ENCODE measurements at places on chromosomes 16 and 17.

DNA sequence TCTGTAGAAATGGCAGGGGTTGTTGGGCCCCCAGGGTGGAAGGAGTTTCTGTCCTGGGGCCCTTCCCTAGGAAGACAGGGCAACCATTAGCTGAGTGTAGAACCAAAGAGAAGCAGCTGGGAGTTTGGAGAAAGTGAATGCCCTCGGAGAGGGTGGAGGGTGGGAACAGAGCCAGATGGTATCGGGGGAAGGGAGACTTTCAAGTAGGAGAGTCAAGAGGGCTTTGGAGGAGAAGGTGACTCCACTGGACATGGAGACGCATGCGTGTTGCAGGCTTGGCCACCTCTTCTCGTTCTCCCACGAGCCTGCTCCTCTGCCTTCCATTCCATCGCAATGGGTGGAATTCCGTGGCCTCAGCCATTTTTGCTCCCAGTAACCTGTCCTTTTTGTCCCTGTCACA, 19.4 kb downstream of the SLC47A1 start:
- no peak for DNase-seq

DNA sequence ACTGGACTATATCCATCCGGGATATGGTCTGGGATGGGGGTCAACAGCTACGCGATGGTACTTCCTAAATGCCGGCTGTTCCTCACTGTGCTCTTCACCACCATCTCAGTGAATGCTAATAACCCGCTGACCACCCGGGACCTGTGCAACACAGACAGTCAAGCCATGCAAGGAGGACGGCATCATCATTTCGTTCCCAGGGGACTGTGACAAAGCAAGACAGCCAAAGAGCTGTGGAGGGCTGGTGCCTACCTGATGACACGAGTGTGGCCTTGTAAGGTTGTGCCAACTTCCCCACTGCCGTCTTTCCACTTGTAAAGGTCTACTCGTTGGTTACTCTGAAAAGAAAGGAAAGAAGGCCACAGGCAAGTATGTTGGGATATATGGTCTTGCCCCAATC, 33.7 kb downstream of the WDR59 start:
- DNase-seq, result no peak

DNA sequence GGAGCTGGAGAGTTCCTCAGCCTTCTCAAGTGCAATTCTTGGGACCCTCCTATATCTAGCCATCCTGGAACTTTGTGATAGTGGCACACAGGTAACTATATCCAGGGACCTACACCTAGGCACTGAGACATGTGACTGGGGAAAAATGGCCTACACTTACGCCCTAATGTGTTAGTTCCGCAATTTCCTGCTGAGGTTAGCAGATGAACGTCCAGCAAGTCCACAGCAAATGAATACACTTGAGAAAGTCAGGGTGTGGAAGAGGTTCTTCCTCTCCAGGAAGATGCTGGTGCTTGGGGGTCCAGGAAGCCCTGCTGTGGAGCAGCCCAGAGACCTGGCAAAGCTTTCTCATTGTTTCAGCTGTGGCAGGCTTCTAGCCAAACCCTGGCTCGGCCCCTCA, 20.8 kb downstream of the PIK3R5 start:
- DNase-seq, result no peak

GRCh38 chr17:76753061-76753961, 15.4 kb downstream of the MFSD11 start:
- no peak for DNase-seq

- DNase-seq, result no peak
These were observed 7.8 kb upstream of the RNPS1 start for GRCh38 chr16:2275476-2276367.

DNA sequence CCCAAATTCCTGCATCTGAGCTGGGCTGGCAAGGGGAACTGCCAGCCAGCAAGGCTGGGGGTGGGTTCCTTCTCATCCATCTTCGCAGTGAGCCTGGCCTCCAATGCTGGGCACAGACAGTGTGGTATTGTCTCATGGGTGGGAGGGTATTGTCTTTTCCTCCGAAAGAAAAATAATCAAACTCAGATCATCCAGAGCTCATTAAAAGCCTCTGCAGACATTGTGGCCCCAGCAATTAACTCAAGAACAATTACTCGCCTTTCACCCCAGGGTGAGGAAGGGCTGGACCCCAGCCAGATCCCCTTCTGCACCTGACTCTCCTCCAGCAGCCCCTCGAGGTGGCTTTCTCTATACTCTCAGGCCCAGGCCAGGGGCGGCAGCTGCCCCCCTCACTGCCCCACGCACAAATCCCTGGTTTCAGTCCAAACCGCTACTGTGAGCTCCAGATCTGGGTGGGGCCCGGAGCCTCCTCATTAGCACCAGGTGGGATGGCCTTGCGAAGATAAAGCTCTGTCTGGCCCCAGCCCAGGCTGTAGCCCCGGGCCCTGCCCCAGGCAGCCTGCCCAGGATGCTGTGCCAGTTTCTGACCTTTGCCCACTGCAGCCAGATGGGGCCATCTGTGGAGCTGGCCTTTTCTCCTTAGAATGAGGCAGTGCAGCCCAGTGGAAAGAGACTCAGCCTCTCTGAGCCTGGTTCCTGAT, 2.3 kb upstream of the KRT15 start:
- no peak for DNase-seq

GRCh38 chr17:3989041-3989886, 25.0 kb upstream of the ATP2A3 start:
- no peak for DNase-seq

DNA sequence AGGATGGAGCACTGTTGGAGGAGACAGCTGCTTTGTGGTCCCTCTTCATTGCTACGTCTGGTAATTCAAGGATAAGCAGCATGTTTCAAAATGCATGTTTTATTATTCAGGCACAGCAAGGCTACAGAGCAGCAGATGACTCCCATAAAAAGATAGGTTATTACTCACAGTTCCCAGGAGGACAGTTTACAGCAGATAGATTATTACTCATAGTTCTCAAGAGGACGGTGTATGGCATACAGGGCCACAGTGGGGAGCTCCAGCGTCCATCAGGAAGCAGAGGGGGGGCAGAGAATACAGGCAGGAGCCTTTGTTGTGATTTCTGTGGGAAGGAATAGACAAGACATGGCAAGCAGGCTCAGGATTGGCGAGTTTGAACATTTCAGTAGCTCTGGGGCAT, 72.9 kb downstream of the DNAH9 start:
- DNase-seq, result no peak

- no peak for DNase-seq
These were observed 75.2 kb upstream of the METTL9 start for GRCh38 chr16:21524068-21524751.

DNA sequence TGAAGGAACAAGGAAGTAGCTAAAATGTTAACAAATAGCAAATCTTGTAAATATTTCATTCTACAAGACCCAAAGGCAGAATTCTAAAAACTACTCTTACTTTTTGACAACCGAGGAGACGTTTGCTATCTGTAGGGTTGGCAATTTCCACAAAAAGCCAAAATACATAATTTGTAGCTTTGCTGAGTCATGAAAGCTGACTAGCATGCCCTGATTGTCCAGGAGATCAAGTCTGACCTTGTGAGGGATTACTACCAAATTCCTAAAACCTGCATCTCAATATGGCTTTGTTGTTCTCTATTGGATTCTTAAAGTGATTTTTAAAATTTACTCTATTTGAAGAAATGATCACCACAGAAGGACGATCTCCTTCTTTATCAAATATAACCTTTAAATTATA, 10.8 kb downstream of the DNAJA2 start:
- DNase-seq, result peak; percentile 31

GRCh38 chr16:57268804-57269800, 15.4 kb downstream of the PLLP start:
- no peak for DNase-seq

DNA sequence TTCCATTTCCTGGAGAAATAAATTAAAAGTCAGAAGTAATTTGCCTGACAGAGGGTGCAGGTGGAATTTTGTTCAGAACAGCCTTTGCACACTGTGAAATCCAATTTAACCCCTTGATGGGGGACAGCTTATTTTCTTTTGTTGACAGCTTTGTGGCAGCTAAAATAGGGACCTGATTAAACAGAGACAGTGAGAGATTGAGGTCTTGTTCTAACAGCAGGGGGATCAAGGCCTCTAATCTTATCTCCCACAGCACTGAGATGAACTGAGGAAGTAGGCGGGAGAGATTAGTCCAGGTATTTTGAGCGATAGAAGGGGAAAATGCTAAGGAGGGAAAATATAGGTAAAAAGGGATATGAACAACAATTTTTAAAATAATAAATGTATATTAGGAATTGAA, 1491.4 kb upstream of the GOT2 start:
- no peak for DNase-seq

DNA sequence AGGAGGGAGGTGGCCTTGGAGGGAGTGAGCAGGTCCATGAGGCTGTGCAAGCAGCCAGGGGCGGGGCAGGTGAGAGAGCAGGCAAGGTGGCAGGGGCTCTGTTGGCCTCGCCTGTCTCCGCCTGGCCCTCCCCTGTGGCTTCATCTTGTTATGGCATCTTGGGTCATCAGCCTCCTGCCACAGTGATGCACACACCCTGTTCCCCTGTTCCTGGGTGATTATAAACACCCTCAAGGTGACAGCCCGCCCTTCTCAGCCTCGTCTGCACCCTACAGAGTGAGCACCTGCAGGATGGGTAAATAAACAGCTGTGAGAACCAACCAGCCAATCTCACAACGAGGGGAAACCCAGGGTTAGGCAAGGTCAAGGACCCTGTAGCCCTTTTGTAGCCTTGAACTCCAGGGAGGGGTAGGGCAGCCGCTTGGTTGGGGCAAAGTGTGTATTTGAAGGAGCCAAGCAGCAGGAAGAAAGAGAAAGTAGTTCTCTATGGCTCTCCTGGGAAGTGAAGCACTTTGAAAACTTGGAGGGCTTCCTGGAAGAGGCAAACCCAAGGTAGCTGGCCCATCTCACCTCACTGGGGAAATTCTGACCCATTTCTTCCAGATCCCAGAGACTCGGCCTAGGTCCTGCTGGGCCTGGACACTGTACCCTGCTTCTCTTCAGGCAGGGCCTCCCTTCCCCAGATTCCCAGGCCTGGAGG, 60.6 kb downstream of the NT5M start:
- DNase-seq, result no peak

- no peak for DNase-seq
These were observed 245.9 kb upstream of the RPL38 start for GRCh38 chr17:73957564-73957963.

- DNase-seq, result peak; percentile 80
These were observed 85.6 kb downstream of the FOXL1 start for GRCh38 chr16:86663685-86664521.

GRCh38 chr17:28657756-28658155, 4.0 kb downstream of the SDF2 start:
- peak; percentile 60 for DNase-seq

- DNase-seq, result peak; percentile 90
These were observed 17.1 kb downstream of the TRAF4 start for GRCh38 chr17:28760601-28761562.

GRCh38 chr17:77959126-77959925, 823 bp downstream of the TNRC6C start:
- DNase-seq, result peak; percentile 50

DNA sequence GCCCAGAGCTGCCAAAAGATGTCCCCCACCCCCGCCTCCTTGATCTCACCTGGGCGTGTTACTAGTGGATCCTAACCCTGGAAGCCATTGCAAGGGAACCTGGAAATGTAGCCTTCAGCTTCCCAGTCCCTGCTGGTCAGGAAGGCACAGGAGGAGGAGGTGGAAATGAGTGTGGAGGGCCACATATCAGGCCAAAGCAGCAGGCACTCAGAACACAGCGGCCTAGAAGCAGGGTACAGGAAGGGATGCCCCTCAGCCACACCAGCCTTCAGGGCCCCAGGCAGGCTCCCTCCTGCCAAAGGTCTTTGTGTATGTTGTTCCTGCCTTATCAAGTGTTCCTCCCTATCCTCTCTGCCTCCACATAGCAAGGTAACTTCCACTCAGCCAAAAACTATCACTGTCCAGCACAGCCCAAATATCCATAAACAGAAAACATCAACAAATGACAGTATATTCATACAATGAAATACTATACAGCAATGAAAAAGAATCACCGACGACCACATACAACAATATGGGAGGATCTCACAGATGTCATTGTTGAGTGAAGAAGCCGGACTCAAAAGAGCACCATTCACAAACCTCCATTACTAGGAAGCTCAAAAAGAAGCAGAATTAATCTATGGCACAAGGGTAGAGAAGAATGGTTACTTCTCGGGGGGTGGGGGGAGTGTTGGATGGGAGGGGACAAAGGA, 28.2 kb upstream of the TNFRSF13B start:
- no peak for DNase-seq

GRCh38 chr17:50618941-50619340, 15.7 kb upstream of the ABCC3 start:
- DNase-seq, result no peak

- peak; percentile 90 for DNase-seq
These were observed 849 bp downstream of the CAPN15 start for GRCh38 chr16:528111-529011.

- DNase-seq, result no peak
These were observed 67.8 kb upstream of the MMP2 start for GRCh38 chr16:55411231-55411630.

- DNase-seq, result no peak
These were observed 21.1 kb upstream of the JPT2 start for GRCh38 chr16:1656808-1657617.

Data from foreskin fibroblast (primary cell).